ENCODE measurements at places on chromosomes 2 and 18. TPM values are rescaled to one million over a fixed set of nuclear protein-coding genes. Genes with fewer than 3 reads are reported as not detected.
A peak's percentile ranks its signal among the peaks of the same experiment; 100 is the strongest.

DNA sequence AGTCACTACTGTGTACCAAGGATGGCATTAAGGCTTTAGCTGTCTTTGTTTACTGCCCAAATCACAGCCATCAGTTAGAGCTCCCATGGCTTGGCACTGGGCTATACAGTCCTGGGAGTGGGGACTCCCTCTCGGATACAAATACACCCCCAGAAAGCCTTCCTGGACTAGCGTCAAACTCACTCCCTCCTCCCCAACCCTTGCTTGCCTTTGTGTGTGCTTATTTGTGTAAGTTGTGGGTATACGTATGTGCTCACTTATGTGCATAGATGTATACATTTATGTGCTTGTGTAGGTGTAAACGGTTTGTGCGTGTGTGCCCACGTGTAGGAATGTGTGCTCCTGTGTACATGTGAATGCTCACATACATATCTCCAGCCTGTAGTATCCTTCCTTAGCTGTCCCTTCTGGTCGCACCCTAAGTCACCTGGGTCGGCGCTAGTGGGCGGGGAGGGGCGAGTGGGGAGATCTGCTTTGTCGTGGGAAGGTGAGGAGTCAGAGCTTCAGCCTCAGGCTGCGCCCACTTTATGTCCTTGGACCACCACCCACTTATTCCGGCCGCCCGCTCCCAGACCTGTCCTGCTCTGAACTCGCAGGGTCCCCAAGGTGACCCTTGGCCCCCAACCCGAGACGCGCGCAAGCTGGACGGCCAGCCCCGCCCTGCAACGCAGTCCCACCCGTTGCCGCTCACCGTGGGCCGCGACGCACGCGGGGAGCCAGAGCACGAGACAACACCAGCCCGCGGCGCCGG, 461 bp downstream of the PRADC1 start:
- H3K36me3 ChIP-seq: peaks cover 10% of the 10 kb centered on the region
- H3K4me1 ChIP-seq: peaks cover 17% of the 10 kb centered on the region
- H3K4me3 ChIP-seq: peak overlapping the region; percentile 93
- DNase-seq: no peak
- peak overlapping the region; percentile 71 for H3K27ac ChIP-seq
- no peaks in the 10 kb centered on the region for H3K27me3 ChIP-seq

- H3K4me3 ChIP-seq: peak overlapping the region; percentile 80
- H3K36me3 ChIP-seq: peaks cover 16% of the 10 kb centered on the region
- DNase-seq: no peak
- peaks cover 22% of the 10 kb centered on the region for H3K4me1 ChIP-seq
Measured at GRCh38 chr2:46615555-46615954, 136.2 kb downstream of the TMEM247 start.

DNA sequence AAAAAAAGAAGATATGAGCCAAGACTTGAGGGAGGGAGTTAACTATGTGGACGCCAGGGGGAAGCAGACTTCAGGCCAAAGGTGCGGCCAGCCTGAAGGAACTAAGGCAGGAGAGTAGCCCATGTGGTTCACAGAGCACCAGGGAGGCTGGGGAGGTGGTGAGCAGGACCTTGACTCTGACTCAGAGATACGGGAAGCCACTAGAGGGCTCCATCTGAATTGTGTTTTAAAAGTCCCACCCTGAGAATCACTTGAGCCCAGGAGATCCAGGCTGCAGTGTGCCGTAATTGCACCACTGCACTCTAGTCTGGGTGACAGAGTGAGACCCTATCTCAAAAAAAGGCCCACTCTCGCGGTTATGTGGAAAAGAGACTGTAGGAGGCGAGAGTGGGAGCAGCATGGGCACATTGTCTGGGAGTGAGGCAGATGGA, 12.3 kb downstream of the CEP192 start:
- DNase-seq: no peak
- H3K36me3 ChIP-seq: peaks cover 29% of the 10 kb centered on the region
- no peaks in the 10 kb centered on the region for H3K27me3 ChIP-seq
- no peak overlapping the region for H3K4me3 ChIP-seq
- no peak overlapping the region for H3K27ac ChIP-seq

- no peaks in the 10 kb centered on the region for H3K27me3 ChIP-seq
- H3K4me3 ChIP-seq: no peak overlapping the region
- no peaks in the 10 kb centered on the region for H3K4me1 ChIP-seq
- H3K36me3 ChIP-seq: no peaks in the 10 kb centered on the region
- no peak overlapping the region for H3K27ac ChIP-seq
Measured at GRCh38 chr2:46923041-46923528, 7.5 kb upstream of the MCFD2 start.

DNA sequence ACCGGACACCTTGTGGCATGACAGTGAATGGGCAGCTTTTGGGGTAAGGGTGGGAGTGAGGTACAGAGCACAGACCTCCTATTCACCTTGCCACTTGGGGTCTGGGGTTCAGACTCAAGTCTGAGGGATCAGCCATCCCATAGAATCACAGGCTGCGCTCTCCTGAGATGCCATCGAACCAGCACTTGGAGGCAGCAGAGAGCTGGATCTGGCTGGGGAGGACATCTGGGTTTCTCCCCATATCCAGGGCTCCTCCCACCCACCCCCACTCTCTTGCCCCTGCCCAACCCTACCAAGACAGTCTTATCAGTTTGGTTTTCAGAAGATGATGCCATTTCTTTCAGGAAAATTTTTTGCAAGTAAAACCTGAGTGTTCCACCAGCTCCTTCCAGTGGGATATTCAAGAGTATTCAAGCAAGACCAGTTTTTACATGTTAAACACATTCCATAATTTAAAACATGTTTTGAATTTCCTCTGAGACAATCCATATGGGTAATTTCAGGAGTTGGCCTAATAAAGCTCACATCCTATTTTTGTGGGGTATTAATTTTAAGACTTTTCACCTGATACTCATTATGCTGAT, 29.2 kb upstream of the TEX44 start:
- no peak overlapping the region for H3K27ac ChIP-seq
- H3K4me1 ChIP-seq: no peaks in the 10 kb centered on the region
- no peak overlapping the region for H3K4me3 ChIP-seq
- no peaks in the 10 kb centered on the region for H3K36me3 ChIP-seq

DNA sequence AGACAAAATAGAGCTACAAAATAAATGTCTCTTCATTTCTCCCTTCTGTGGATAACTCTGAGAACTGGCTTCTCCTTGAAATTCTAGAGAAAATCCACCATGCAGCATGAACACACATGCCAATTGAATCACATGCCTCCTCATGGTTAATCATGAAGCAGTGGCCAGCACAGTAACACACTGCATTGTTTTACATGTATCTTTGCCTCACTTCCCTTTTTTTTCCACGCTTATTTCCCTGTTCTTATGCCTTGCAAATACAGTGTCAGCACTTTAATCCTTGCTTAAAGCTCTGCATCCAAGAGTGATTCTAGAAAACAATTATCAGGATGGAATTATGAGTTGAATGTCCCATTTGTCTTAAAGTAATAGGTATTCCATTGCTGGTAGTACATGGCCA, 50.3 kb upstream of the ZBTB7C start:
- no peaks in the 10 kb centered on the region for H3K36me3 ChIP-seq
- H3K4me3 ChIP-seq: no peak overlapping the region
- peaks cover 3% of the 10 kb centered on the region for H3K4me1 ChIP-seq
- no peak for DNase-seq
- no peak overlapping the region for H3K27ac ChIP-seq
- no peaks in the 10 kb centered on the region for H3K27me3 ChIP-seq

GRCh38 chr2:233486357-233486756, 80.2 kb downstream of the USP40 start:
- peaks cover 38% of the 10 kb centered on the region for H3K4me1 ChIP-seq
- H3K4me3 ChIP-seq: peak overlapping the region; percentile 8
- no peaks in the 10 kb centered on the region for H3K27me3 ChIP-seq
- H3K36me3 ChIP-seq: peaks cover 71% of the 10 kb centered on the region
- peak overlapping the region; percentile 79 for H3K27ac ChIP-seq

- no peaks in the 10 kb centered on the region for H3K4me1 ChIP-seq
- peaks cover 12% of the 10 kb centered on the region for H3K27me3 ChIP-seq
- no peak for DNase-seq
- H3K27ac ChIP-seq: no peak overlapping the region
Measured at GRCh38 chr2:118459426-118459825, 371.2 kb downstream of the INSIG2 start.

DNA sequence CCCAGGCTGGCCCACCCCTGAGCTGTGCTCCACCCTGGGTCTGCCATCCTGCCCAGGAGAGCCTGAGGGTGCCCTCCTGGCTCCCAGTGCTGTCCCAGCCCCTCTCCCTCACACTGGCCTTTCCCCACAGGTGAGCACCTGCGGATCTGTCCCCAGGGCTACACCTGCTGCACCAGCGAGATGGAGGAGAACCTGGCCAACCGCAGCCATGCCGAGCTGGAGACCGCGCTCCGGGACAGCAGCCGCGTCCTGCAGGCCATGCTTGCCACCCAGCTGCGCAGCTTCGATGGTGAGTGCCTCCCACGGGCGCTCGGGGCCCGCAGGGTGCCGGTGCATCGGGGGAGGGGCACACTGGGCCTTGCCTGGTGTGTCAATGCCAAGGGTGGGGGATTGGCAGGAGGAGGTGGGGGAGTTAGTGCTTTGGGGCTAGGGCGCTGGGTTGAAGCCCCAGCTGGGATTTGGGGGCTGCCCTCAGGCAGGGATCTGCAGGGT, 23.5 kb downstream of the GPC1 start:
- peaks cover 5% of the 10 kb centered on the region for H3K4me1 ChIP-seq
- H3K27me3 ChIP-seq: peaks cover 15% of the 10 kb centered on the region
- no peak overlapping the region for H3K4me3 ChIP-seq
- no peak overlapping the region for H3K27ac ChIP-seq
- H3K36me3 ChIP-seq: no peaks in the 10 kb centered on the region
- DNase-seq: no peak

Gene WDR35
- total RNA-seq: 7.3 TPM

Gene CROCC2
- total RNA-seq: 0.26 TPM

Gene CDH2
- 1.8 TPM for total RNA-seq

Gene IL36A
- total RNA-seq: not detected

Gene KRTCAP3
- 22.5 TPM for total RNA-seq

Gene C1QL2
- total RNA-seq: not detected

Gene TLX2
- not detected for total RNA-seq

Gene ERBB4
- 22.6 TPM for total RNA-seq
